ENCODE measurements at places on chromosomes 12 and 14.

GRCh38 chr12:71400481-71400880 is 39.1 kb upstream of the LGR5 start:
- no peak for DNase-seq

DNA sequence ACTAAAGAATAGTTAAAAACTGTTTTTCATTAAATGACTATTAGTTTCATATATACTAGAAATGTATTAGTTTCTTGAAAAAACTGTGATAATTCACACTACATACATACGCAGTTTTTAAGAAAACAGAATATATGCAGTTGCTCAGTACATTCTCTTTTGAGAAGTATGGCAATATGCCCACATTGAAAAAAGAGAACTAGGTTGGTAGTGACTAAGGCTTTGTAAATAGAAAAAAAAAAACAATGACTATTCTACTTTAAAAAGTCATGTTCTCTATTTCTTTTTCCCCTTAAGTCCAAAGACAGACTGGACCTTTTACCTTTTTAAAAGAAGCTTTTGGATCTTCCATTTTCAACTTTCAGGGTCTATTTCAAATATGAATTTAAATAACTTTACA is 25.0 kb downstream of the SNX6 start:
- no peak for DNase-seq

GRCh38 chr14:103395244-103395643 is 10.0 kb downstream of the MARK3 start:
- no peak for DNase-seq

- no peak for DNase-seq
These were observed 16.7 kb downstream of the PIWIL1 start for GRCh38 chr12:130354407-130354806.

GRCh38 chr12:65162609-65163008 is 6.8 kb upstream of the LEMD3 start:
- DNase-seq, result no peak

GRCh38 chr14:95507174-95507573 is 9.3 kb downstream of the SYNE3 start:
- DNase-seq, result peak; percentile 92

DNA sequence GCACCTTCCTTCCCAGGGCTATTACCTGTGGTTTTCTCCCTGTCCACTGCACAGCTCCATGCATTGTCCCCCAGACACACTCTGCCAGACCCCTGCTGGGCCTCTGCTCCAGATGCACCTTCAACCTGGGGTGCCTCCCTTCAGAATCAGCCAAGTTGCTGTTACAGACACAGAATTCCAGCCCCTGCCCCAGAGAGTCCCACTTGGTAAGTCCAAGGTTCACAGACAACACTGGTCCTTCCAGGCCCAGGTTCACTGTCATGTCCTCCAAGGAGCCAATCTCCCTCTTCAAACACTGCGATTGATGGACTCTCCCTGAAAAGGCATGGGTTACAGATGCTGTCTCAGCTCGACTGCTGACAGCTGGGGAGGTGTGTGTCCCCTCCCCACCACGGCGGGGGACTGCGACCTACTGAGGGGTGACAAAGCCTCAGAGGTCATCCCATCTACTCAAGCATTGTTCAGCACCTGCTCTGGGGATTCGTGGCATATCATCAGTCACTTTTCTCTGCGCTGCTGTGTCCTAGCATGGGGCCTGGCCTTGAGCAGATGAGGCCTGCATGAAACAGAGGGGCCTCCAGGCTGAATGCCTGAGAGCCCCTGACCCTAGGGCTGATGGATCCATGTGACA is 24.3 kb downstream of the CALM1 start:
- DNase-seq, result no peak

GRCh38 chr12:106188256-106188655 is 49.5 kb upstream of the NUAK1 start:
- DNase-seq, result no peak

- DNase-seq, result no peak
These were observed 11.5 kb downstream of the ADGRD1 start for GRCh38 chr12:130965214-130965613.

DNA sequence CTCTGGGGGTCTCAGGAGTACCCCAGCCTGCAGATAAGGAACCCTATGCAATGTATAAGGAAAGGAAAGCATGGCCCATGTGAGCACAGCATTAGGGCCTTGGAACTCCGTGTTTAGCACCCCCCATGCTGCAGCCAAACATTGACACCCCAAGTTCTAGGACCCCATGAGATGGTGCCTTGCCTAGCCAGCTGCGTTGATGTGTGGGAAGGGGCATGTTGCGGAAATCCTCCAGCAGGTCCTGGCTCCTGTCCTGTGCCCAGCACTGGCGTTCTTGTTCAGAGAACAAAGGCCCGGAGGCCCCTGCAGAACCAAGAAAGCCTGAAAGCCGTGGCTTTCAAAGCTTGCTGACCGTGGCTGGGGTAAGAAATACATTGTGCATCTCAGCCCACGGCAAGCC is 99.4 kb upstream of the DIO3 start:
- no peak for DNase-seq

- no peak for DNase-seq
These were observed 331.4 kb downstream of the BCAT1 start for GRCh38 chr12:24617471-24617870.

DNA sequence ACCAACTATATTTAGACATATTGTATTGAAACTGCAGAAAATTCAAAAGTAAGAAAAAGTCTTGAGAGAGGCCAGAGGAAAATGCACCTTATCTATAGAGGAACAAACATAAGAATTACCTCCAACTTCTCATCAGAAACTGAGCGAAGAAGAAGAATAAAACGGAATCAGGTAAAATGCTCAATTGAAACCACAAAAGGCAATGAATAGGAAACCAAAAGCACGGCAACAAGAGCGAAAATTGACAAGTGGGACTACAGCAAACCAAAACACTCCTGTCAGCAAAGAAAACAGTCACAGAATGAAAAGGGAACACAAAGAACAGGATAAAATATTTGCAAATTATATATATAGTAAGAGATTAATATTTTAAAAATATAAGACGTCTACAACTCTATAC is 61.9 kb upstream of the PARP11 start:
- no peak for DNase-seq

DNA sequence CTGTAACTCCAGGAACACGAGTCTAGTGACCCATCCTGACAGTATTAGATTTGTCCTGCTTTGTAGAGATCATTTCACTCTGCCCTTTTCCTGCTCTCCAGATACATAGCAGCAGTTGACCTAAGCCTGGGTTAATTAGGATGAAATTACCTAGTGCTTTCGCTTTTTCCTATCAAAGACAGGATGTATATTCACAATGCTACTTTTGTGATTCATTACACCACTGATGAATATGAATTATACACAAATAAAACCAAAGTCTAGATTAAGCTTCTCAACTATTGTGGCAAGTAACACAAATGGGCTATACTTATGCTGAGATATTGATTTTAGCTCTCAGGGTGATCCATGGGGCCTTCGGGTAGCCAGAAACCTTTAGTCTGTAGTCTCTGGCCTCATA is 17.9 kb downstream of the CERS5 start:
- no peak for DNase-seq

- DNase-seq, result no peak
These were observed 49.2 kb downstream of the BRMS1L start for GRCh38 chr14:35875296-35875695.

- no peak for DNase-seq
These were observed 36.6 kb downstream of the KRT80 start for GRCh38 chr12:52155048-52155868.

- DNase-seq, result no peak
These were observed 3.3 kb upstream of the PAPLN start for GRCh38 chr14:73234029-73234428.

- no peak for DNase-seq
These were observed 101.1 kb downstream of the PLEKHG7 start for GRCh38 chr12:92803903-92804302.

DNA sequence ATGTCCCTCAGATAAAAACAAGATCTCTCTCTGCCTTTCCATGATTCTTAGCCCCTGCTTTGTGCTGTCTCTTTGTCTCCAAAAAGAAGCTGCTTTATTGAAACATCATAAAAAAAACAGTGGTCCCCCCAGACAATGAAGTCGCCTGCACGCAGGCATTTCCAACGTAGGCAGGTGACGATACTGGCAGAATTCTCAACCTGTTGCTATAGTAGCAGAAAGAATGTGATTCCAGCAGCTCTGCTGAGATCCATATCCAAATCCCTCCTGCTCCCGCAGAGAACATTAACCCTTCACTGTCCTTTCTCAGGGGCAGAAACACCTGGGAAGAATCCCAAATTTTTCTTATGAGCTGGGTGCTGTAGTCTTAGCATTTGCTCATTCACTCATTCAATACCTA is 84.8 kb downstream of the STON2 start:
- no peak for DNase-seq

GRCh38 chr14:65332141-65332871 is 80.2 kb upstream of the FUT8 start:
- no peak for DNase-seq

DNA sequence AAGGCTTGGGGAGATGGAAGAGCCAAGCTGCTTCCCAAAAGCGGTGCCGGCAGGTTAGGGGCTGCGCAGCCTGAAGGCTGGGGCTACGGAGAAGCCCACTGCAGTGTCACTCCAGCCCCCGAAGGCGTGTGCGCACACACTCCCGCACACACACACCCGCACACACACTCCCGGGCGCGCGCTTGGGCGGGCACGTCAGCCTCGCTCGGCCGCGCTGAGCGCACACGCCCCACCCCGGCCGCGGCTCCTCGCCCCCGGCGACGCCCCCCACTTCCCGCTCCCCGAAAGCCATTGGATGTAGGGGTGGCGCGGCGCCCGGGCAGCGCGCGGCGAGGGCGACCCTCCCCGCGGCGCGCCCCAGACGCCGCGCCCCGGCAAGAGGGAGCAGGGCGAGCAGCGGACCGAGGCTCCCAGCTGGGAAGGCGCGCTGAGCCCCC is at the start of gene KCNK10:
Gene KCNK10 (minus strand): TSS at position 184 of the 437 bp plus-strand sequence. CDS start 471 bp downstream, outside the sequence.
- DNase-seq, result no peak

DNA sequence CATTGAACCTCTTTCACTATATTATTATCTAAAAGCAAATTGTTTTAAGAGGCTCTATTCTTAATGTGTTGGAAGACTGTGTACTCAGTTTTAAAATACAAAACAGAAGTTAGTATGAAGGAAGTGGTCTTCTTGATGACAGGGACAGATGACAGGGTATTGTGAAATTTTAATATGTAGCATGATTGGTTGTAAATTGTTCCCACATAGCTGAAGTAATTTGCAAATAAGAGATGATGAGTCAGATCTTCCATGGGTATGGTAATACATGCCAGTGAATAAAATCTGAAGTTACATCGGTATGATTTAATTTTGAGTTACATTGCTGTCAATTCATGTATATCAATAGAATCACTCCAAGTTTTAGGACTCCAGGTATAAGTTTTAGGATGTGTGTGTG is 454.8 kb downstream of the AEBP2 start:
- DNase-seq, result no peak

GRCh38 chr14:24366721-24367513 is 1.1 kb upstream of the NFATC4 start:
- peak; percentile 89 for DNase-seq

GRCh38 chr14:102498678-102499265 is 10.8 kb downstream of the ANKRD9 start:
- no peak for DNase-seq

- DNase-seq, result no peak
These were observed 157.3 kb downstream of the BTG1 start for GRCh38 chr12:91988086-91988923.

- DNase-seq, result no peak
These were observed 152.0 kb upstream of the AVPR1A start for GRCh38 chr12:63302941-63303536.

DNA sequence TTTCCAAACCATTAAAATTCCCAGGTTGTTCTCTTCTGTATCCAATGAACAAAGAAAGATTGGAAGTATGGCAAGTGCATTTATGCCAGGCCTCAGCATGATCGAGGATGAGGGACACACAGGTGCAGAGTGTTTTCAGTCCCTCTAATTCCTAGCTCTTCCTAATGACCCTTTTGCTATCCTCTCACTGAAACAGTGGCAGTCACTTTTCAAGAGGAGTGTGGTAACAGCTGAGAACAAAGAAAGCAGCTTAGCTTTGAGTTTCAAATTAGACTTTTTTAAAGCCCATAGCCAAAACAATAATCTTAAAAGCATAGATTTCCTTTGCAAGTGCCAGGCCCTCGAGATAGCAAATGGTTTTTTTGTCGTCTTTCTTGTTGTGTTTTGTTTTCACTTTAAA is 110.8 kb downstream of the KCNH5 start:
- no peak for DNase-seq

- no peak for DNase-seq
These were observed 15.3 kb upstream of the PRKAB1 start for GRCh38 chr12:119652665-119653064.

DNA sequence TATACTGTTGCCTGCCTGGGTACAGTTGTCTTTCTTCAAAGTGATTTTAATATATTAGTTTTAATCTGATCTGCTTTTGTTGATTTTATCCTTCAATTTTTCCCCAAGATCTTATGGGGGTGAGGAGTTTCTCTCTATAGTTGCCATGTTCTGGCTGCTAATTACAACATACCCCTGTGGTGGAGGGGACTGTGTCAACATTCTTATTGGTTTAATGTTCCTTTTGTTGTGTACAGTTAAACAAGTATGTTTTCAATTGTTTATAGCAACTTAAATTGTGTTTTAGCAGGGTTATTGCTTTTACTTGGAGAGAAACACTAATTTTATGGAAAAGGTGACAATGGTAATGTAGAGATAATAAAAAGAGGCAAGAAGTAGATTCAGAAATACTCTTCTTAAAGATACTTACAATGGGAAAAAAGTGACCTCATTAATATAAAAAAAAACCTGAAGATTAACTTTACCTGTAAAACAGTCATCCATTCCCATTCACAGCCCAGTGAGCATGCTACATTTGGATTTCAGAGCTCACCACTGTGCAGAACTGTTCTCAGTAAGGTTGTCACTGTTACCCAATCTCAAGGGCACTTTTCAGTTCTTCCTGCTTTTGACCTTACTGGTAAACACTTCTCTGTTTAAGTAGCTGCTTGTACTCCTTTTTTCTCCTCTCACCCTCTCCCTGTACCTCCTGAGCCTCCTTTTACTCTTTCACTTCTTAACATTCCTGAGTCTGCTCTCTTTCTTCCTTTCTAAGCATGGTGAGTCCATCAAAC is 8.1 kb upstream of the LRRK2 start:
- no peak for DNase-seq

GRCh38 chr12:6313326-6313940 is 3.0 kb downstream of the PLEKHG6 start:
- no peak for DNase-seq

- DNase-seq, result no peak
These were observed 250.3 kb upstream of the FBXO33 start for GRCh38 chr14:39682582-39682981.

GRCh38 chr14:45204241-45204640 is 48.8 kb downstream of the MIS18BP1 start:
- no peak for DNase-seq

GRCh38 chr12:24922090-24922489 is 26.8 kb downstream of the BCAT1 start:
- DNase-seq, result no peak

GRCh38 chr12:86917121-86917520 is 660.9 kb upstream of the MGAT4C start:
- DNase-seq, result no peak

GRCh38 chr12:118611295-118611694 is 234.9 kb downstream of the SUDS3 start:
- DNase-seq, result no peak

- no peak for DNase-seq
These were observed 728.7 kb upstream of the TMEM132C start for GRCh38 chr12:127538316-127538715.
